ENCODE measurements at places on chromosomes 6 and 20.

DNA sequence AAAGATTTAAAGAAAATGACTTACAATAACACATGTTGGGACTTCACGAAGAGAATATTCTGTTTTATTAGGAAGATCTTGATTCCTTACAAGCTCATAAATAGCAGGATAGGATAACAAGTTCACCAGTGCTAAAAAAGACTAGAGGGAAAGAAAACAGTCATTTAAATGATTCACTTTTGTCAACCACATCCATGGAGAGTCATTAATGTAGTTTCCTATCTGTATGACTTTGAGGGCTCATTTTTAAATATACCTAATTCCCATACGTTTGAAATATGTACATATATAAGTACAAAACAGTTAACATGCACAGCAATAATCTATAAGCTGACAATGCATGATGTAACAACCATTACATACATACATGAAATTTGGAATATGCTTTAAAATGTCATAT, 111.1 kb downstream of the TBC1D32 start:
- DNase-seq, result no peak

- DNase-seq, result no peak
Measured at GRCh38 chr6:160439751-160440150, 91.6 kb downstream of the SLC22A3 start.

- no peak for DNase-seq
Measured at GRCh38 chr20:11432407-11432806, 485.3 kb upstream of the BTBD3 start.

- no peak for DNase-seq
Measured at GRCh38 chr6:134551245-134551960, 233.5 kb upstream of the SGK1 start.

- no peak for DNase-seq
Measured at GRCh38 chr6:7238900-7239589, 74.0 kb downstream of the SSR1 start.

DNA sequence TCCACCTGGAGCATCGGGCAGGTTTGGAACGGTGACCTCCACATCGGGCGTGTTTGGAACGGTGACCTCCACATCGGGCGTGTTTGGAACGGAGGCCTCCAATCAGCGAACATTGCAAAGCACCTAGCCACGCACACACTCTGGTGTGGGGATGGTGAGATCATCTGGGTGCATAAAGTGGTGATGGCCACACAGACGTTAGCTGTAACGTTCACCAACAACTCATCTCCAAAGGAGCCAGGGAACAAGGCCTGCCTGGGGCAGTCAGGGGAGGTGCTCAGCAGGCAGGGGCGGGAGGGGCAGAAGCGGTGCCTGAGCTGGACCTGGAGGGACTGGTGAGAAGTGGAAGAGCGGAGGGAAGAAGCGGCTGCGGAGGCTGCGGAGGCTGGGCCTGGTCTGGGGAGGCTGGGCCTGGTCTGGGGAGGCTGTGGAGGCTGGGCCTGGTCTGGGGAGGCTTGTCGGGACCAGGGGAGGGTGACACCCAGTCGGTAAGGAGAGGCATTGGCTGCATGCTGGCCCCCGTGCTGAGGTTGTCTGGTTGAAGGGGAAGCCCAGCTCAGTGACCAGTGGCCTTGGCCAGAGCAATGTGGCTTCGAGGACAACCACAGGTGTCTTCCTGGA, 89.9 kb downstream of the PSMB1 start:
- DNase-seq, result no peak

- no peak for DNase-seq
Measured at GRCh38 chr6:19083801-19084200, 696.7 kb downstream of the RNF144B start.
